Thyroid gland (tissue), 4 donors: ENCODE measurements at places on chromosomes 5 and 9. TPM values are rescaled to one million over a fixed set of nuclear protein-coding genes. Genes with fewer than 3 reads are reported as not detected.

DDX4 gene
- not detected for total RNA-seq

IL7R gene
- 12.7 TPM for total RNA-seq

PCDHA9 gene
- 0.54 TPM for total RNA-seq

SLC44A1 gene
- 127 TPM for total RNA-seq

C9 gene
- not detected for total RNA-seq

TLX3 gene
- not detected for total RNA-seq

TAF11L5 gene
- not detected for total RNA-seq

INSL6 gene
- total RNA-seq, result not detected

C9orf43 gene
- 1.0 TPM for total RNA-seq

DROSHA gene
- total RNA-seq, result 46.8 TPM

GDA gene
- total RNA-seq, result not detected

GRCh38 chr9:80485420-80486250 is 913.9 kb downstream of the TLE4 start:
- H3K27ac ChIP-seq, result no peak overlapping the region
- no peak for DNase-seq
- no peaks in the 10 kb centered on the region for H3K27me3 ChIP-seq
- H3K36me3 ChIP-seq, result no peaks in the 10 kb centered on the region

- H3K4me1 ChIP-seq, result peaks cover 16% of the 10 kb centered on the region
- H3K27me3 ChIP-seq, result no peaks in the 10 kb centered on the region
- no peak overlapping the region for H3K4me3 ChIP-seq
- no peak overlapping the region for H3K27ac ChIP-seq
- no peak for DNase-seq
Measured at GRCh38 chr5:177444106-177445051, 2.2 kb upstream of the PRR7 start.

- H3K36me3 ChIP-seq, result no peaks in the 10 kb centered on the region
- DNase-seq, result no peak
- no peak overlapping the region for H3K4me3 ChIP-seq
- H3K27ac ChIP-seq, result no peak overlapping the region
- no peaks in the 10 kb centered on the region for H3K4me1 ChIP-seq
Measured at GRCh38 chr9:98280574-98280973, 25.1 kb upstream of the TBC1D2 start.

GRCh38 chr9:127162864-127163365 is 40.5 kb upstream of the ANGPTL2 start:
- no peak overlapping the region for H3K27ac ChIP-seq
- no peaks in the 10 kb centered on the region for H3K27me3 ChIP-seq
- DNase-seq, result no peak

GRCh38 chr9:69134412-69134811 is 39.7 kb upstream of the TJP2 start:
- H3K4me3 ChIP-seq, result no peak overlapping the region
- no peaks in the 10 kb centered on the region for H3K36me3 ChIP-seq
- peaks cover 33% of the 10 kb centered on the region for H3K4me1 ChIP-seq
- H3K27me3 ChIP-seq, result no peaks in the 10 kb centered on the region

GRCh38 chr9:131799177-131799823 is 59.4 kb upstream of the RAPGEF1 start:
- H3K36me3 ChIP-seq, result no peaks in the 10 kb centered on the region
- DNase-seq, result peak; percentile 38
- no peaks in the 10 kb centered on the region for H3K4me1 ChIP-seq
- H3K27me3 ChIP-seq, result no peaks in the 10 kb centered on the region

DNA sequence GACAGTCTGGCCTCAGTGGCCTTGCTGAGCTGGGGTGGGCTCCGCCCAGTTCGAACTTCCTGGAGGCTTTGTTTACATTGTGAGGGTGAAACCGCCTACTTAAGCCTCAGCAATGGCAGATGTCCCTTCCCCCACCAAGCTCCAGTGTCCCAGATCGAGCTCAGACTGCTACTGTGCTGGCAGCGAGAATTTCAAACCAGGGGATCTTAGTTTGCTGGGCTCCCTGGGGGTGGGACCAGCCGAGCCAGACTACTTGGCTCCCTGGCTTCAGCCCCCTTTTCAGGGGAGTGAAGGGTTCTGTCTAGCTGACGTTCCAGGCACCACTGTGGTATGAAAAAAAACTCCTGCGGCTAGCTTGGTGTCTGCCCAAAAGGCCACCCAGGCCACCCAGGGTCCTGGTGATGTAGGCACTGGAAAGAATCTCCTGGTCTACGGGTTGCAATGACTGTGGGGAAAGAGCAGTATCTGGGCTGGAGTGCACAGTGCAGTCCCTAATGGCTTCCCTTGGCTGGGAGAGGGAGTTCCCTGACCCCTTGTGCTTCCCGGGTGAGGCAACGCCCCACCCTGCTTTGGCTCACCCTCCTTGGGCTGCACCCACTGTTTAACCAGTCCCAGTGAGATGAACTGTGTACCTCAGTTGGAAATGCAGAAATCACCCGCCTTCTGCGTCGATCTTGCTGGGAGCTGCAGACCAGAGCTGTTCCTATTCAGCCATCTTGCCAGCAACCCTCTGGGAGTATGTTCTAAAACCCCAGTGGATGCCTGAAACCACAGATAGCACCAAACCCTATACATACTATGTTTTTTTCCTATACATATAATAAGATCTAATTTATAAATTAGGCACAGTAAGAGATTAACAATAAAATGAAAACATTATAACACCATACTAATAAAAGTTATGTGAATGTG is 95.5 kb downstream of the TMEM161B start:
- no peaks in the 10 kb centered on the region for H3K36me3 ChIP-seq
- no peak overlapping the region for H3K27ac ChIP-seq
- no peak overlapping the region for H3K4me3 ChIP-seq
- no peaks in the 10 kb centered on the region for H3K4me1 ChIP-seq
- no peaks in the 10 kb centered on the region for H3K27me3 ChIP-seq
- no peak for DNase-seq

GRCh38 chr5:140166911-140167310 is 8.1 kb upstream of the CYSTM1 start:
- H3K4me1 ChIP-seq, result peaks cover 7% of the 10 kb centered on the region
- no peak for DNase-seq
- H3K4me3 ChIP-seq, result no peak overlapping the region
- H3K36me3 ChIP-seq, result no peaks in the 10 kb centered on the region
- H3K27ac ChIP-seq, result no peak overlapping the region
- H3K27me3 ChIP-seq, result no peaks in the 10 kb centered on the region

GRCh38 chr9:2117527-2117926 is 102.4 kb downstream of the SMARCA2 start:
- H3K4me1 ChIP-seq, result peaks cover 13% of the 10 kb centered on the region
- DNase-seq, result no peak
- H3K4me3 ChIP-seq, result no peak overlapping the region
- no peak overlapping the region for H3K27ac ChIP-seq

DNA sequence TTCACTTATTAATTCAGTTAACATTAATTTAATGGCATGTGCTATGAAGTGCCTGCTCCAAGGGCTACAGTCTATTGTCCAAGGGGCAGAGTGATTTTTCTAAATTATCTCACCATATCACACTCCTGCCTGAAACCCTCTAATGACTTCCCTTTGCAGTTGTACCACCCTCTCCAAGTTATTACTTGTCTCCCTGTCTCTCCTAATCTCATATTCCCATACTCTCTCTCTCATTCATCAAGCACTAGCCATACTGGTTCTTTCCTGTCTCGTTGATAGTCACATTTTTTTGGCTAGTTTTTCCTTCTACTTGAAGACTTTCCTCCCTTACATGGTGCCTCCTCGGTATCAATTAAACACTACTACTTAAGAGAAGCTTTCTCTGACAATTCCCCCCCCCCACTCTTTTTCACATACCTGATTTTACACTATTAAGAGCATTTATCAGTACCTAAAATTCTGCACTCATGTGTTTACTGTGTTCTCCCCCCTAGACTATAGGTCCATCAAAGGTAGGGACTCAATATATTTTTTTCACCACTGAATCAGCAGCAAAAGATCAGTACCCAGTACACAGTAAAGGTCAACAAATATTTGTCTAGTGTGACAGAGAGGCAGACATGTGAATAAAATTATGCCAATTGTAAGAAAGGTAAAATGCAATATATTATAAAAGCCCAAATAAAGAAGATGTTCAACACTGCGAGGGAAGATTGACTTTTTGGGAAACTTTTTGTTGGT is 19.0 kb downstream of the RICTOR start:
- H3K27me3 ChIP-seq, result no peaks in the 10 kb centered on the region
- DNase-seq, result no peak
- peaks cover 8% of the 10 kb centered on the region for H3K4me1 ChIP-seq
- H3K4me3 ChIP-seq, result no peak overlapping the region
- H3K36me3 ChIP-seq, result no peaks in the 10 kb centered on the region
- H3K27ac ChIP-seq, result no peak overlapping the region

DNA sequence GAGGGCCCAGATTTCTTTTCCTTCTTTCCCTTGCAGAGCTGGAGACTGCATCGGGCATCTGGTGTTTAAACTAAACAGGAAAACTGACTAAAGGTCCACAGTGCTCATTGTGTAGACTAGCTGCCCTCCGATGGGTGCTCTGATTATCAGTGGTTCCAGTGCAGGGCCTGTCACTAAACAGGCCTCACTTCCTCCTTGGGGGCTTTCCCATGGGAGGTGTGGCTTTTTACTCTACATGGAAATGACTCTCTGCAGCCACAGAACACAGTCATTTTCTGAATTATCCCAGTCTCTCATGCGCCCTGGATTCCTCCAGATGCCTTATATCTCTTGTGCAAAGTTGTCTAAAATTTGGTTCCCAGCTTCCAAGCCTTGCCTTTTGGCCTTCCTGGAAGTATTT is 199.2 kb downstream of the TRIO start:
- H3K27me3 ChIP-seq, result no peaks in the 10 kb centered on the region
- H3K4me1 ChIP-seq, result no peaks in the 10 kb centered on the region
- peaks cover 5% of the 10 kb centered on the region for H3K36me3 ChIP-seq
- H3K27ac ChIP-seq, result no peak overlapping the region
- DNase-seq, result no peak
- H3K4me3 ChIP-seq, result no peak overlapping the region

- H3K4me3 ChIP-seq, result no peak overlapping the region
- no peaks in the 10 kb centered on the region for H3K4me1 ChIP-seq
- H3K36me3 ChIP-seq, result no peaks in the 10 kb centered on the region
Measured at GRCh38 chr5:89421035-89421434, 538.1 kb upstream of the MEF2C start.

GRCh38 chr5:138560971-138561370 is 14.2 kb downstream of the HSPA9 start:
- no peaks in the 10 kb centered on the region for H3K27me3 ChIP-seq
- no peak for DNase-seq
- H3K4me1 ChIP-seq, result peaks cover 20% of the 10 kb centered on the region
- H3K4me3 ChIP-seq, result no peak overlapping the region
- H3K27ac ChIP-seq, result peak overlapping the region; percentile 15

DNA sequence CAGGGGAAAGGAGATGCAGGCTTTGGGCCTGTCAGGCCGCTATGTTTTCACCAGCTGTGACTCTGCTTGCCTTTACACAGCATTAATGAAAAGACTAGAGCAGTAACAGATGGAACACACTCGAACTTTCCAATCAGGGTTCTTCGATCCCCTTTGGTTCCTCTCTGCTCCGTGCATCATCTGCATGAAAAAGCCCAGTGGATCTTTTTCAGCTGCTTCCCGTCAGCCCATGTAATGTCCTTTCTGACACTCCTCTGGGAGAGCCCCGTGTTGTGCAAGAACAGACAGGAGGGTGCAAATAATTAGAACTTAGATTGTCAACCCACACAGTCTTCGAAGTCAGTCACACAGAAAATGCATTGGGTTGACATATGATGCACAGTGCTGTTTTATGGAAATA is 448.9 kb upstream of the ZNF462 start:
- H3K4me3 ChIP-seq, result no peak overlapping the region
- no peak overlapping the region for H3K27ac ChIP-seq
- H3K27me3 ChIP-seq, result no peaks in the 10 kb centered on the region
- H3K4me1 ChIP-seq, result no peaks in the 10 kb centered on the region
- H3K36me3 ChIP-seq, result no peaks in the 10 kb centered on the region

- DNase-seq, result no peak
- no peak overlapping the region for H3K4me3 ChIP-seq
- peaks cover 3% of the 10 kb centered on the region for H3K4me1 ChIP-seq
- H3K27me3 ChIP-seq, result no peaks in the 10 kb centered on the region
- H3K36me3 ChIP-seq, result no peaks in the 10 kb centered on the region
Measured at GRCh38 chr5:143642791-143643190, 169.2 kb upstream of the HMHB1 start.

GRCh38 chr5:40679913-40680681 is at the start of gene PTGER4:
TSS of gene PTGER4 (plus strand) at chr5:40679915. CDS start at chr5:40680994, 1,079 bp downstream.
- DNase-seq, result peak; percentile 29
- H3K27ac ChIP-seq, result peak within 1 kb of the TSS; percentile 97
- no peaks in the 10 kb centered on the region for H3K27me3 ChIP-seq
- peaks cover 4% of the 10 kb centered on the region for H3K4me1 ChIP-seq
- no peaks in the 10 kb centered on the region for H3K36me3 ChIP-seq

- no peaks in the 10 kb centered on the region for H3K27me3 ChIP-seq
- H3K36me3 ChIP-seq, result no peaks in the 10 kb centered on the region
- no peaks in the 10 kb centered on the region for H3K4me1 ChIP-seq
- H3K4me3 ChIP-seq, result no peak overlapping the region
Measured at GRCh38 chr5:104189031-104189430, 626.4 kb upstream of the NUDT12 start.

GRCh38 chr9:6716766-6717165 is 41.0 kb upstream of the KDM4C start:
- DNase-seq, result no peak
- no peak overlapping the region for H3K27ac ChIP-seq
- no peak overlapping the region for H3K4me3 ChIP-seq

DNA sequence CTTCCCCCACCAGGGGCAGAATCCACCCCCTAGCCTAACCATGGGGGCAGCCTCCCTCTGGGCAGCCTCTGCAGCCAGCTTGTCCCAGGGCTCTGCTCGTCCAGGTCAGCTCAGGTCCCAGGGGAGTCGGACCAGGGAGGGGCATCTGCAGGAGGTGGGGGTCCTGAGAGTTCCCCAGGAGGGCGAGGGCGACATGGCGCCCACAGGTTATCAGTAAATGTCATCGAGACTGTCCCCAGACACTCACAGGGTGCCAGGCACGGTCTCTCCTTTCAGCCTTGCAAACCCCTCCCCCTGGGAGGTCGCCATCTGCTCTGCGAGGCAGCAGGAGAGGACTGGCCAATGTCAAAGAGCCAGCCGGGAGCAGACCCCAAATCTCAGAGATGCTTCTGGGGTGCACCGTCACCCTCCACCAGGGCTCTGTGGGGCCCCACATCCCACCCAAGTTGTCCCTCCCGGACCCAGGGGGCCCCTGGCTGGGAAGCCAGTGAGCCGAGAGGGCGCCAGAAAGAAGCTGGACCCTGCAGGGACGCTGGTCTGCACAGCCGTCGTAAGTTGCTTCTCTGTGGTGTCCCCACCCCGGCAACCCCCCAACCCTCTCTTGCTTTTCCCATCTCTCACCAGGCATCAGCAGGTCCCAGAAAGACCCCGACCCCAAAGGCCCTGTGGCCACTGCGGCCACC is 69.3 kb downstream of the NTNG2 start:
- H3K27me3 ChIP-seq, result no peaks in the 10 kb centered on the region
- H3K4me1 ChIP-seq, result no peaks in the 10 kb centered on the region
- no peak for DNase-seq
- no peaks in the 10 kb centered on the region for H3K36me3 ChIP-seq
- H3K4me3 ChIP-seq, result no peak overlapping the region

DNA sequence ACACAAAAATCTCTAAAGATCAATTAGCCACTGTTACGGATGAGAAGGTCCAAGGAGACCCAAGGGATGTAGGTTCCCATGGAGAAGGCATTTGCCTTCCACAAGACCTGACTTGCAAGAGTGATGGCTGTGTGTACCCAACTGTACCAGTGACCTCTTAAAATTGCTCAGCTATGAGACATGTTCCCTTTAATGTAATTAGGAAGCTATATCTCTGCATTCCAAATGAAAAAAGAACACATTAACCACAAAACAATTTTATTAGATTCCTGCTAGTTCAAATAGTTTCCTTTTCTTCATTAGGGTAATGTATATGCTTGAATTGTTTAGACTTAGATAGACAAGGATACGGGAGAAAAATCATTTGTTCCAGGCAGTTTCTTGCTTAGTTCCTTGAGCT is 3.3 kb downstream of the OR2Y1 start:
- H3K36me3 ChIP-seq, result no peaks in the 10 kb centered on the region
- DNase-seq, result no peak
- H3K27me3 ChIP-seq, result no peaks in the 10 kb centered on the region
- no peaks in the 10 kb centered on the region for H3K4me1 ChIP-seq
- H3K27ac ChIP-seq, result no peak overlapping the region
